ENCODE measurements at places on chromosomes 5 and 9. TPM values are rescaled to one million over a fixed set of nuclear protein-coding genes. Genes with fewer than 3 reads are reported as not detected.

HDAC3 gene
- 45.8 TPM for total RNA-seq

PPIP5K2 gene
- total RNA-seq = 62.2 TPM

TEX48 gene
- total RNA-seq = not detected

DNA sequence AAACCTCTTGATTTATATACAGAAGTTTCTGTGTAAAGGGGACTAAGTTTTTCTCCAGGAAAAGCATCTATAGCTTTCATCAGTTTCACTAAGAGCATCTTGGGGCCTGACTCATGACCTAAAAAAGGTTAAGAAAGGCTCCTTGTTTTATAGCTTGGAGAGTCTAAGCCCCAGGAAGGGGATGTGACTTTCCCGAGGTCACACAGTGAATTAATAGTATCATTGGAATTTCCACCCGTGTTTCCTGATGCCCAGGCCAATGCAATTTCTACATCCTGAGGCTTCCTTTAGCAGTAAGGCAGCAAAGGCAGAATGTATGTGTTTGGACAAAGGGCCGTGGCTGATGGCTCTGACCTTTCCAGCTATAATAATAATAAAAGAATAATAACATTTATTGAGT is 8.6 kb downstream of the MORN5 start:
- no peaks in the 10 kb centered on the region for H3K36me3 ChIP-seq
- peaks cover 5% of the 10 kb centered on the region for H3K27me3 ChIP-seq
- H3K4me1 ChIP-seq = no peaks in the 10 kb centered on the region

DNA sequence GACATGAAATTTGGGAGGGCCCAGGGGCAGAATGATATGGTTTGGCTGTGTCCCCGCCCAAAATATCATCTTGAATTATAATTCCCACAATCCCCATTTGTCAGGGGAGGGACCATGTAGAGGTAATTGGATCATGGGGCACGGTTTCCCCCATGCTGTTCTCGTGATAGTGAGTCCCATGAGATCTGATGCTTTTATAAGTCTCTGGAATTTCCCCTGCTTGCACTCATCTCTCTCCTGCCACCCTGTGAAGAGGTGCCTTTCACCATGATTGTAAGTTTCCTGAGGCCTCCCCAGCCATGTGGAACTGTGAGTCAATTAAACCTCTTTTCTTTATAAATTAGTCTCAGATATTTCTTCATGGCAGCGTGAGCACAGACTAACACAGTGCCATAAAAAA is 11.3 kb downstream of the FBXO10 start:
- no peak overlapping the region for H3K4me3 ChIP-seq
- no peaks in the 10 kb centered on the region for H3K36me3 ChIP-seq
- no peak overlapping the region for H3K27ac ChIP-seq
- H3K27me3 ChIP-seq = no peaks in the 10 kb centered on the region
- H3K4me1 ChIP-seq = no peaks in the 10 kb centered on the region

DNA sequence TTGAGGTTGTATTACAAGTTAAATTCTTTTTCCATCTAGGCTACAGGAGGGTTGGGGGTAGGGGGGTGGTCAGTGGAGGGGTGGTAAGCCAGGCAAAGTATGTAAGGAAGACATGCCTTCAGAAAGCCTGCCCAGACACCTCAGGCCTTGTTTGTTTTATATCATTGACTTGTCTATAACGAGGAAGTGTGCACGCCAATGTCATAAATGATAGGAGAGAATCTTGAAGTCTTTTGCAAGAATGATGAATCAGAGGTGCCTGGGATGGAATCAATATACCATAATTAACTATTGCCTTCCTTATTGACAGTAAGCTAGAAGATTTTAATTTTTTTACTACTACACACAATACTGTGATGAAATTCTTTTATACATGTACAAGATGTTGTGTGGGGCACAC is 90.7 kb downstream of the SEC61B start:
- H3K4me3 ChIP-seq = no peak overlapping the region
- H3K27ac ChIP-seq = no peak overlapping the region
- no peaks in the 10 kb centered on the region for H3K4me1 ChIP-seq
- H3K36me3 ChIP-seq = no peaks in the 10 kb centered on the region
- peaks cover 5% of the 10 kb centered on the region for H3K27me3 ChIP-seq

DNA sequence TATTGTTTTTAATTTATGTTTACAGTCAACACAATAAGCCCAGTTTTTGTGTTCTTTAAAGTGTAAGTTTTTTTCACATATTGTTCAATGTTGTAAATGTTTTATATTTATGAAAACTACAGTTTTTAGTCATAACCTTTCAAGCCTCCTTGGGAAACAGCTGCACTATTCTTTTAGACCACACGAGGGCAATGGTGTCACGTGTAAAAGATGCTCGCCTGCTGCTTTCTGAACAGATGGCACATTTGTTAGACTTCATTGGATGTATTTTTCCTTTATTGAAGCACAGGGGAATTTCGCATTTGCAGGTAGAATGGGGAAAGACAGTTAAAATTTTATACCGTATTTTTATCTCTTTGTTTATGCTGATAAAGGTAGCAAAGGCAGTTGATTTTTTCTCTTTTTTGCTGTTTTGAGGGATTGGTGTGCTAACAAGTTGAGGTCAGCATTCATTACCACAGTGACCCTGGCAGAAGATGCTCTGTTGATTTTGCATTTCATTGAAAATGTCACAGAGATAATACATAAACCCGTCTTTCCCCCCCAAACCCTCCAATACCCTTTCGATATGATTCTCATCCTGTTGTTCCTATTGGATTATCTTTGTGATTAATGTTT is 59.0 kb downstream of the MAT2B start:
- no peak overlapping the region for H3K27ac ChIP-seq
- peaks cover 15% of the 10 kb centered on the region for H3K27me3 ChIP-seq
- no peak for DNase-seq

DNA sequence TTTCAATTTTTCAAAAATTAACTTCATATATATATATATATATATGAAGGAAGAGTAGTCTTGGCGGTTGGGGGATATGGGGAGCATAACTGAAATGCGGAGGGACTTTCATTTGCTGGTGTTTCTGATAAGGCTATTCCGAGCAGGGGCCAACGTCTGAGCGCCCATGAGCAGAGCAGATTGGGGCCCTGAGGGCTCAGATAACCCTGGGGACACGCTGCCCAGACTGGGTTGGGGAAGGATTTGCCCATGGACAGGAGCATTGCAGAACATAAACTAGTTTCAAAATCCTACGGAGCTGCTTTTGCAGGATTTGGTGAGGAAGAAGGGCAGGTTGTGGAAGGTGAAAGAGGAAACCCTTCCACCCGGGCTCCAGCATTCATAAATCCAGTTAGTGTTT is 240.2 kb downstream of the IRX1 start:
- DNase-seq = no peak
- no peaks in the 10 kb centered on the region for H3K36me3 ChIP-seq
- no peak overlapping the region for H3K4me3 ChIP-seq

- no peaks in the 10 kb centered on the region for H3K27me3 ChIP-seq
- H3K36me3 ChIP-seq = no peaks in the 10 kb centered on the region
- no peak overlapping the region for H3K4me3 ChIP-seq
- no peaks in the 10 kb centered on the region for H3K4me1 ChIP-seq
These were observed 518.1 kb downstream of the ELAVL2 start for GRCh38 chr9:23307731-23308513.

GRCh38 chr5:96610747-96611146 is 51.4 kb upstream of the CAST start:
- no peak overlapping the region for H3K27ac ChIP-seq
- H3K27me3 ChIP-seq = no peaks in the 10 kb centered on the region
- DNase-seq = no peak
- H3K4me1 ChIP-seq = peaks cover 16% of the 10 kb centered on the region
- no peaks in the 10 kb centered on the region for H3K36me3 ChIP-seq
- H3K4me3 ChIP-seq = no peak overlapping the region

GRCh38 chr9:728535-728934 is 113.0 kb upstream of the DMRT1 start:
- no peaks in the 10 kb centered on the region for H3K27me3 ChIP-seq
- H3K4me1 ChIP-seq = no peaks in the 10 kb centered on the region
- H3K27ac ChIP-seq = no peak overlapping the region
- H3K36me3 ChIP-seq = peaks cover 34% of the 10 kb centered on the region

DNA sequence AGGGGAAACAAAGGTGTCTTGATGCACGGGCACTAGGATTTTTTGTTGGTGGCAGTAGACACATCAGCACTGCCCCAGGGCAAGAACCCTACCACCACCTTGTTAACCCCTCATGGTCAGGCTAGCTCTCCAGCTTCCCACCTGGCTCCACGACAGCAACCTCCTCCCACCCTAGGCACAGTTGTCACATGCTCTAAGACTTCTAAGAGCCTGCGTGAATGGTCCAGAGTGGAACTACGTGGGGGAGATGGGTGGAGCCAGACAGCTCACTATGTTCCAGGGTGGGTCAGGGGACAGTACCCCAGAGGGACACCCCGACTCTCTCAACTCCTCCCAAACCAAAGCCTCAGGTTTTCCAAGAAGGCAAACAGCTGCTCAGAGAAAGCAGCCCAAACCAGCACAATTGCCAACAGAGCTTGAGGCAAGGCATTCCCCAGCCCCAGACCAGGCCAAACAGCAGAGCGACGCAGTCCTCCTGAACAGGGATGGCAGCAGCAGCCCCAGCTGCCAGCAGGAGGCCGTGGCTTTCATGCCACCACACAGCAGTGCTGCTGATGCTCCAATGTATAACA is 78.0 kb downstream of the NRG2 start:
- no peak for DNase-seq
- no peaks in the 10 kb centered on the region for H3K36me3 ChIP-seq
- H3K4me3 ChIP-seq = no peak overlapping the region
- no peaks in the 10 kb centered on the region for H3K27me3 ChIP-seq

GRCh38 chr9:16277471-16277960 is 593.0 kb downstream of the BNC2 start:
- H3K4me3 ChIP-seq = no peak overlapping the region
- H3K27me3 ChIP-seq = no peaks in the 10 kb centered on the region
- no peaks in the 10 kb centered on the region for H3K36me3 ChIP-seq
- no peaks in the 10 kb centered on the region for H3K4me1 ChIP-seq
- no peak for DNase-seq

- H3K27ac ChIP-seq = no peak overlapping the region
- no peaks in the 10 kb centered on the region for H3K27me3 ChIP-seq
- H3K36me3 ChIP-seq = no peaks in the 10 kb centered on the region
- peaks cover 61% of the 10 kb centered on the region for H3K4me1 ChIP-seq
- DNase-seq = no peak
These were observed 8.5 kb downstream of the CPEB4 start for GRCh38 chr5:173896631-173897030.

- H3K36me3 ChIP-seq = no peaks in the 10 kb centered on the region
- H3K4me3 ChIP-seq = no peak overlapping the region
- no peaks in the 10 kb centered on the region for H3K27me3 ChIP-seq
- H3K4me1 ChIP-seq = no peaks in the 10 kb centered on the region
These were observed 124.0 kb upstream of the EFNA5 start for GRCh38 chr5:107794741-107795140.

GRCh38 chr5:173880306-173880985 is 7.7 kb upstream of the CPEB4 start:
- H3K27ac ChIP-seq = no peak overlapping the region
- H3K27me3 ChIP-seq = no peaks in the 10 kb centered on the region
- DNase-seq = no peak
- no peaks in the 10 kb centered on the region for H3K36me3 ChIP-seq

DNA sequence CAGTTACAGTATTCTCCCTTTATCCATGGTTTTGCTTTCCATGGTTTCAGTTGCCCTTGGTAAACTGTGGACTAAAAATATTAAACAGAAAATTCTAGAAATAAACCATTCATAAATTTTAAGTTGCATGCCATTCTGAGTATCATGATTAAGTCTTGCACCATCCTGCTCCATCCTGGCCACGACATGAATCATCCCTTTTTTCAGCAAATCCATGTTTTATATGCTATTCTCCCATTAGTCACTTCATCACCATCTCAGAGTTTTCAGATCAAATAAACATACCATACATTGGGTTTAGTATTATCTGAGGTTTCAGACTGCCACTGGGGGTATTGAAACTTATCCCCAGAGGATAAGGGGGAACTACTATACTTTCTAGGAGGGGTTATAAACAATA is 234.4 kb upstream of the ATP10B start:
- H3K36me3 ChIP-seq = no peaks in the 10 kb centered on the region
- no peak overlapping the region for H3K27ac ChIP-seq
- DNase-seq = no peak

DNA sequence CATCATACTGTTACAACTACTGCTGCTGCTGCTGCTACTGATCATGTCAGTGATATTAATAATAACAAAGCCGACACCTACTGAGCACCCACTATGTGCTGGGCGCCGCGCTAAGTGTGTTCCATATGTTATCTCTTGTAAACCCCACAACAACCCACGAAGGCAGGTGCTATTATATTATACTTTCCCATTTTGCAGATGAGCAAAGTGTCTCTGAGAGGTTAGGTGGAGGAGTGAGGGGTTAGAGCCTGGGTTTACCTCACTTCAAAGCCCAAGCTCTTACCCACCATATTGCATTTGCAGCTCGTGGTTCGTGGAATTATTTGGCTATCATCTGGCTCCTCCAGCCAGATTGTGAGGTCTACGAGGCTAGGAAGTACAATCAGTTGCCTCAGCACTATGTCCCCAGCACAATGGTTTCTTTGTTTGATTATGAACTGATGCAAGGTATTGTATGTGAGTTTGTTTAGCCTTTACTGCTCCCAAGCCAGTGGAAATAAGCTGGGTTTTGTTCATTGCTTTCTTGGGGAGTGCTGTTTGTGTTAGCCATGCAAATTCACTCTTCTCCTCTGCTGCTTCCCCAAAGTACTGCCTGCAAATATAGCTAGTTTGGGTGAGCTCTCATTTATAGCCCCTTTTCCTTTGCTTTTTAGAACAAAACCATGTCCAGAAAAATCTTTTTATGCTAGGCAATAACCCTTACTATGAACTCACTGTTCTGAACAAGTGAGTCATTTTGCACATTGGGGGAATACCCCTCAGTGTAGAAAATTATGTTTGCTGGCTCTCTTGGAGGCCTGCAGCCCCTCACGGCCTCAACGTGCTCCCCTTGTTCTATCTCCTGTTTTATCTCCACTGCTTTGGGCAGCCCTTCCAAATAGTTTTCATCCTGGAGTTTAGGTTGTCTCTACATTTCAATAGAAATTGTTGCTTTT is 47.9 kb downstream of the ALG2 start:
- H3K27me3 ChIP-seq = no peaks in the 10 kb centered on the region
- no peaks in the 10 kb centered on the region for H3K36me3 ChIP-seq
- no peak for DNase-seq

- H3K4me3 ChIP-seq = peak overlapping the region; percentile 25
- no peaks in the 10 kb centered on the region for H3K27me3 ChIP-seq
- H3K36me3 ChIP-seq = no peaks in the 10 kb centered on the region
- peaks cover 76% of the 10 kb centered on the region for H3K4me1 ChIP-seq
- no peak overlapping the region for H3K27ac ChIP-seq
- no peak for DNase-seq
These were observed 2.4 kb downstream of the GLIPR2 start for GRCh38 chr9:36138901-36139300.

GRCh38 chr9:131522257-131523085 is 8.6 kb downstream of the UCK1 start:
- no peak for DNase-seq
- H3K27ac ChIP-seq = no peak overlapping the region
- no peak overlapping the region for H3K4me3 ChIP-seq

GRCh38 chr5:145847499-145848497 is 12.7 kb upstream of the PRELID2 start:
- H3K36me3 ChIP-seq = no peaks in the 10 kb centered on the region
- H3K27me3 ChIP-seq = no peaks in the 10 kb centered on the region
- no peaks in the 10 kb centered on the region for H3K4me1 ChIP-seq
- no peak overlapping the region for H3K27ac ChIP-seq
- no peak overlapping the region for H3K4me3 ChIP-seq
- no peak for DNase-seq
